ENCODE measurements at places on chromosomes 12 and 14. TPM values are rescaled to one million over a fixed set of nuclear protein-coding genes. Genes with fewer than 3 reads are reported as not detected.
A peak's percentile ranks its signal among the peaks of the same experiment; 100 is the strongest.

DNA sequence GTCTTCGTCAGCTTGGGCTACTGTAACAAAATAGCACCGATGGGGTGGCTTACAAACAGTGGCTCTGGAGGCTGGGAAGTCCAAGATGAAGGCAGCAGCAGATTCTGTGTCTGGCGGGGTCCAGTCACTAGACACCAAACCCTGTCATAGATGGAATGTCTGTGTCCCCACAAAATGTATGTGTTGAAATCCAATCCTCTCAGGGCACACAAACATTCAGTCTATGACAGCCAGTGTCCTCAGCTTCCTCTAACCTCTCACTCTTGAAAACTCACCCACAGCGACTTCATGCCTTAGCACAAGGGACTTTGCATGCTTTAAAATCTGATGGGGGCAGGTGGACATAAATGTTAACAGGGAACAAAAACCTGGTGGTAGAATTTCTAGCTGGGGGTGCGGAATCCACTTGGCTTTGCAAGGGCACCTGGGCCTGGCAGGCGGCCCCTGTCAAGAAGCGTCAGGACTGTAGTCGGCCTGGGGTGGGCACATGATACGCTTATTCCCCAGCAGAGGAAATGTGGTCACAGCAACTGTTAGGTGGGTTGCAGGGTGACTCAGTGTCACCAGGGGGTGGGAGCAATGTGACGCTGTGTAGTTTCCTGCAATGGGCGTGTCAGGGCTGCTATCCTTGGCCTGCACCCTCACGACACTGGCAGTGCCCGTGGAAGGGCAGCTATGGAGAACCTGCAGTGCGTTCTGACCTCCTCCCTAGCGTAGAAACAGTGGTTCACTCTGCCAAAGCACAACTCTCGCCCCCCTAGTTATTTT lies 17.7 kb downstream of the RIN3 start:
- peak; percentile 41 for DNase-seq

DNA sequence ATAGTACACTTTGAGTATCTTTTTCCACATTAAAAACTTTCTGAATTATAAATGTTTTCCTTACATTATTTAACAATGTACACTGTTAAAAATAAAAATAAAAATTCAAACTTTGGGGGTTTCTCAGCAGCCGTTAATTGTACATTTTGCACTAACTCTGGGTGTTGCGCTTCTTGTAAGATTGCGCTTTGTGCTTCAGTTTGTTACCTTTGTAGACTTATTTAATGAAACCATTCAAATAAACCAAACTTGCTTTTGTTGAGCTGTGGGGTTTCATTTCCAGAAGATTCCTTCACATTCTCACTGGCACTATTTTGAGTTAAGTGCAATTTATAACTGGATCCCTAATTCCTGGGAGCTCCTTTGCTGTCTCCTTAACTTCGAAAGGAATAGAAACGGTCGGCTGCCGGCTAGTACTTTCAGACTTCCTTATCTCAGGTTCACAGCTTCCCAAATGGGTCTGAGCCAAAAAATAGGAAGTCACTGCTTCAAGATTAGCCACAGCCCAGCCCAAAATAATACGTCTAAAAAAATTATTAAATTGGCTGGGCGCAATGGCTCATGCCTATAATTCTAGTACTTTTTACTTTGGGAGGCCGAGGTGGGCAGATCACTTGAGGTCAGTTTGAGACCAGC lies 38.2 kb downstream of the RAD52 start:
- DNase-seq = no peak

Gene B4GALNT1
- 0.51 TPM for total RNA-seq

DNA sequence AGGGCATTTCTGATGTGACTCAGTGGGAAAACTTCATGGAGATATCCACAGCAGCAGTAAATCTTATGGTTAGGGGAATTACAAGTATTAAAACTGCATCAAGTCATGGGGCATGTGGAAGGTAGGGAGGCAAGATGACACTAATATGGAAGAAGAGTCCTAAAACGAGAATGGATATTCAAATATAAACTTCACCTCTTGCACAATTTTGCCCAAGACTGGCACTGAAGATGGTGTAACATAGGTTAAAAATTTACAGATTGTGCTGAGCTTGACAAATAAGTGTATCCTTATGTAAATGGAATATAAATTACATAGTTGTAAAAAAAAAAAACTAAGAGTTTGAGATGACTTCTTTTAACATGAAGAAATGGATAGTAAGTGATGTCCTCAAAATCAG lies 12.8 kb downstream of the ETFRF1 start:
- DNase-seq = no peak

Gene HOXC9
- total RNA-seq = not detected

DNA sequence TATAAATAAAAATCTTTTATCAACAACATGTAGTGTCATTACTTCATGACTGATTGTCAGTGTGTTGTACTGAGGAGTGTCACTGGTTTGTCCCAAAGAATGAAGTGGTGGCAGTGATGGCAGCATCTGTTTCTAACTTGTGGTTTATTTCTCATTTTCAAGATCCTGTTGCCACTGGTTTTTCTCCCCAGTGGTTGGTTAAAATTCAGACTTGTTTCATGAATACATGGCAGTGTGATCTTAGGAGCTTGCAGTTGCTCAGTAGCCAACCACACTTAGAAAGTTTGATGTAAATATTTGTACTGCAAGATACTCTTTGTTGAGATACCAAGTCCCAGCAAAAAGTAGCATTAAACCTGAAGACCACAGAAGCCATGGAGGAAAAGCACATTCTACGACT lies 69.8 kb downstream of the PLEKHA5 start:
- no peak for DNase-seq

DNA sequence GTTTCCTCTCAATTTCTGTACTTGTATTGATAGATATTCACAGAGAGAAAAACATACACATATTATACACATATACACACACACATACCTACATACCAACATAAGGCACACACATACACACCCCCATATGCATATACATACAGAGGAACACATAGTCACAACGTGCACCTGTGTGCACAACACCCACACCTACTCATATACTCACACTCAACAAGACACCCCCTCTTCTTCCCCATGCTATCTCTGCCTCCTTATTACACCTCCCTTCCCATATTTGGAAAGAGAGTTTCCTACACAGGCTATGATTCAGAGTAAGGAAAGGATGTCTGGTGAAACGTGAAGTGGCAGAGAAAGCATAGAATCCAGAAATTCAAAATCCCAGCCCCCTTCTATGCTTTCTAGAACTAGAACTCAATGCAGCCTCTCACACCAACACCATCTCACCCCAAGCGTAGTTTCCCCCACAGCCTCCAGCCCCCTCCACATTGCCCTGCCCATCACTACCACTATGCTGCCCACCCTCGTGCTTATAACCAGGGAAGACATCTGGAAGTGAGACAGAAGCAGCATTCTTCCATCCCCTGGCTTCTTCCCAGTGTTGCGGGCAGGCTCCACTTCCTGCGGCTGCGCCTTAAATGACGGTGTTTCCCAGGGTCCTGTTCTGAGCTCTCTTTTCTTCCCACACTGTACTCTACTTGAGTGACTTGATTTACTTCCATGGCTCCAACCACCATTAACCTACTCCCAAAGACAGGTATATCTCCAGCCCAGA lies 2.4 kb downstream of the RNASE8 start:
- no peak for DNase-seq

GRCh38 chr12:18932211-18932610 lies 194.3 kb downstream of the CAPZA3 start:
- DNase-seq = no peak

GRCh38 chr12:122064025-122064777 lies 14.4 kb upstream of the MLXIP start:
- no peak for DNase-seq

Gene SPATS2
- 22.2 TPM for total RNA-seq

DNA sequence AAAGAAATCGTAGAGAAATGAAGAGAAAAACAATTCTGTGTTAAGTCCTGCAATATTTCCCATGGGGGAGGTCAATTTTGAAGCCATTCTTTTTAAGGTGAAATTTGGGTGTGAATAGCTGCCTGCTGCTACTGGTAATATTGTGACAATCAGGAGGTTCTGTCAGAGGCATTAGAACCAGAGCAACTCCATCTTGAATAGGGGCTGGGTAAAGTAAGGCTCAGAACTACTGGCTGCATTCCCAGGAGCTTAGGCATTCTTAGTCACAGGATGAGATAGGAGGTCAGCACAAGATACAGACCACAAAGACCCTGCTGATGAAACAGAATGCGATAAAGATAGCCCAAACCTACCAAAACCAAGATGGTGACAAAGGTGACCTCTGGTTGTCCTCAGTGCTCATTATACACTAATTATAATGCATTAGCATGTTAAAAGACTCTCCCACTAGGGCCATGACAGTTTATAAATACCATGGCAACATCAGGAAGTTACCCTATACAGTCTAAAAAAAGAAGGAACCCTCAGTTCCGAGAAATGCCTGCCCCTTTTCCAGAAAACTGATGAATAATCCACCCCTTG lies 24.8 kb upstream of the MTHFD1 start:
- DNase-seq = no peak

DNA sequence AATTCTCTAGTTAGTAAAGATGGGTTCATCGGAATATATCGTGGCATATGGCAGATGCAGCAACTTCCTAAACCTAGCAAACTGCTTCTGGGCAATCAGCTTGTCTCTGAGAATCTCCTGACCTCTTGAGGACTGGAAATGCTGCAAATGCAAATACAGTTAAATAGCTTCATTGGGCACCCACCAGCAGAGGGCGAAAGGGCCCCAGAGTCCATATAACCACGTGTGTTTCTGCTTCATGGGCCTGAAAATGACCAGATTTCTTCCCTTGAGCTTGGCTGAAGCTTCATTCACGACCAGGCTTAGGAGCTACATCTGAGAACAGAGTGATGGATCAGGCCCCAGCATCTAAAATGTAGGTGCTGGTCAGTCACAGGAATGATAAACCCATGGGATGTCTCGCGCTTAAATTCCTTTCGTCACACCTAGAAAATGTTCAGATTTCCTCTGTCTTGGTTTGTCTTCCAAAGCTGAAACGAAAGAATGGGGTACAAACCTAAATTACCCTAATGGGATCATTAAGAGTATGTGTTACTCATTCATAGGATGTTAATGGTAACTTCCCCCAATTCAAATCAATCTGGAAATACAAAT lies 1482.5 kb upstream of the TMEM132C start:
- DNase-seq = no peak

Gene TAS2R42
- total RNA-seq = not detected
